CD4-positive, alpha-beta memory T cell (primary cell): ENCODE measurements at places on chromosomes 13 and 19.

DNA sequence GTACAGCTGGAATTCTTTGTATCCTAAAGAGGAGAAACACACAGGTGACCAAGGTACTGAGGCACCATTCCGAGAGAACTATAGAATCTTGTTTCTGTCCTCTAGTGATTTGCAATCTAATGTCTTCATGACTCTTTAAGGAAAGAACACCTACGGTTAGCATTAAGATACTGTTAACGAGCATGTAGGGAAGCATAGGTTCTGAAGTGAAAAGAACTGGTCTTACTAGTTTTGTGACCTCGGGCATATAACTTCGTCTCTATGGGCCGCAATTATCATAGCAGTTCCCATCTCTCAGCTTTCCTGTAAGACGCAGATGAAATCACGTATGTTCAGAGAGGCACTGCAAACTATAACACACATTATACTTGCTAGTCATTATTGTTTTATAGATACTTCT is 193.0 kb upstream of the NBEA start:
- DNase-seq: no peak

DNA sequence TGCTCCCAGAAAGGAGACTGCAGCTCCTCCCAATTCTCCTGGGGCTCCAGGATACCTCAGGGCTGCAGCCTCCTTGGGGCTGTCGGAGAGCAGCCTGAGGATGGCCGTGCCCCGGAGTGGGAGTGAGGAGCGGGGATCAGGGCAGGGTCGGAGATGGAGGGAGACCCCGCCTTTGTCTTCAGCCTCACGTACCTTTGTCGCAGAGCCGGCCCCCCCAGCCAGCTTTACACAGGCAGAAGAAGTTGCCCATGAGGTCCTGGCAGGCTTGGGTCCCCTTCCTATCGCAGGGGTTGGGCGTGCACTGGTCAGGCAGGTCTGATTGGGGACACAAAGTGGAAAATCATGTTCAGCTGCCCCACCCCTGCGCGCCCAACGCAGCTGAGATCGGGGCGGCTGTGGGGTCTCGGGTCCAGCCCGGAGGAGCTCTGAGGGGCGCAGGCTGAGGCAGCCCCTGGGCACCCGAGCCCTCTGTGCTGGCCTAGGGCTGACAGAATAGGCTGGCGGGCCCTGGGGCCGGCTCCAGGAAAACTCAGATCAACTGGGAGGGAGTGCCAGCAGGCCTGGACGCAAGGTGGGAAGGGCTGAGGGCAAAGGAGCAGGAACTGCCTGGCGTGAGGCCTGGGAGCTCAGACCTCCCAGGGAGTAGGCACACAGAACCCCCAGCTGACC is 24.2 kb downstream of the GAS6 start:
- DNase-seq: no peak

- no peak for DNase-seq
These were observed 7.0 kb downstream of the TUBGCP3 start for GRCh38 chr13:112580912-112581311.

DNA sequence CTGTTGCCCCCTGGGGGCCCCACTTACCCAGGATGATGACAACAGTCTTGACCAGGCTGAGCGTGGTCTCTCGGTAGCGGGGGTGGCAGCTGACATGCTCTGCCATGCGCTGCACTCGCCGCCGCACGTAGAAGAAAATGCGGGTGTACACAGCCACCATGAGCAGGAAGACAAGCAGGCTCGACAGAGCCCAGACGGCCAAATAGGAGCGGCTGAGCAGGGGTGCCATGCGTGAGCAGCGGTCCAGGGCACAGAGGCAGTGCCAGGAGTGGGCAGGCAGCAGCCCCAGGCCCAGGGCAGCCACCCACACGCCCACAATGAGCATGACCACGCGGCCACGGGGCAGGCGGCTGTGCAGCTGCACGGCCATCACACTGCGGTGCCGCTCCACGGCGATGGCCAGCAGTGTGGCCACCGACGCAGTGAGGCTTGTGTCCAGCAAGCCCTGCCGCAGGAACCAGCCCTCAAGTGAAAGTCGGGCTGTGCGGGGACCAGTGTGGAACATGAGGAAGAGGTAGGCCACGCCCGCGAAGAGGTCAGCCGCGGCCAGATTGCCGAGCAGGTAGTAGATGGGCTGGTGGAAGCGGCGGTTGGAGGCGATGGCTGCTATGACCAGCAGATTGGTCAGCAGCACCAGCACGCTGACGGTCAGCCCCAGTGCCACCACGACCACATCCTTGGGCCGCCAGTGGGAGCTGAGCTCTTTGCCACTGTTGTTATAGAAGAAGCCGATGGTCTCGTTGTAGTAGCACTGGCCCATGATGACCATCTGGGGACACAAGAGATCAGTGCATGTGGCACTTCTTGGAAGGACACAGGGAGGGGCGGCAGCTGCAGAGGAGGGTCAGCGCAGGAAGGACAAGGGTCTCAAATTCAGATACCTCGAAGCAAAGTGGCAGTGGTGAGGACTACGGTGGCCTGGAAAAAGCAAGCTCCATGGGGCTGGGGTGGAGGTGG is 1.2 kb downstream of the LPAR2 start:
- DNase-seq: no peak

DNA sequence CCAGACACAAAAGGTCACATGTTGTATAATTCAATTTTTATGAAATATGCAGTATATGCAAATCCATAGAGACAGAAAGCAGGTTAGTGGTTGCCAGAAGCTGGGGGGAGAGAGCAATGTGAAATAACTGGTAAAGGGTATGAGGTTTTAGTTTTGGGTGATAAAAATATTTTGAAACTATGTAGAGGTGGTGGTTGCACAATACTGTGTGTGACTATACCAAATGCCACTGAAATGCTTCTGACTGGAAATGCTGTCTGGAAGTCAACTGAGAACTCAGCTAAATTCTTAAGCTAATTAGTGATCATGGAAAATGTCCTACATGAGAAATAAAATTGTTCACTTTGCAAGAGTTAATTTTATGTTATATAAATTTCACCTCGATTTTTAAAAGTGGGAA is 65.3 kb upstream of the RXFP2 start:
- no peak for DNase-seq

- DNase-seq: no peak
These were observed 40.0 kb downstream of the UNC13A start for GRCh38 chr19:17648097-17648660.

DNA sequence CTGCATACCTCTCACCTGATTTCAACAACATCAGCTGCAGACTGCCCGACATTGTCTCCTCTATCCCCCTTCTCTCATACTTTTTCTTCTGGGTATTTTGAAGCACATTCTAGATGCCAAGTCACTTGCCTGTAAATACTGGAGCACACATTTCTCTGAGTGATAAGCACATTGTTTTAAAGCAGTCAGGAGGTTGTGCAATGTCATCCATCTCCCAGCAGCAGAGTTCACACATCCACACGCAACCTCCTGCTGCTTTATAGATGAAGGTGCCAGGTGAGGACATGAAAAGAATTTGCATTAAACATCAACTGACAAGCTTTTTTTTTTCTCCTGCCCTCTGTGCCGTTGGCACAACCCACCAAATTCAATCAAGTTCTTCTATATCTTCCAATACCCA is 5.5 kb downstream of the UPK1A start:
- no peak for DNase-seq

DNA sequence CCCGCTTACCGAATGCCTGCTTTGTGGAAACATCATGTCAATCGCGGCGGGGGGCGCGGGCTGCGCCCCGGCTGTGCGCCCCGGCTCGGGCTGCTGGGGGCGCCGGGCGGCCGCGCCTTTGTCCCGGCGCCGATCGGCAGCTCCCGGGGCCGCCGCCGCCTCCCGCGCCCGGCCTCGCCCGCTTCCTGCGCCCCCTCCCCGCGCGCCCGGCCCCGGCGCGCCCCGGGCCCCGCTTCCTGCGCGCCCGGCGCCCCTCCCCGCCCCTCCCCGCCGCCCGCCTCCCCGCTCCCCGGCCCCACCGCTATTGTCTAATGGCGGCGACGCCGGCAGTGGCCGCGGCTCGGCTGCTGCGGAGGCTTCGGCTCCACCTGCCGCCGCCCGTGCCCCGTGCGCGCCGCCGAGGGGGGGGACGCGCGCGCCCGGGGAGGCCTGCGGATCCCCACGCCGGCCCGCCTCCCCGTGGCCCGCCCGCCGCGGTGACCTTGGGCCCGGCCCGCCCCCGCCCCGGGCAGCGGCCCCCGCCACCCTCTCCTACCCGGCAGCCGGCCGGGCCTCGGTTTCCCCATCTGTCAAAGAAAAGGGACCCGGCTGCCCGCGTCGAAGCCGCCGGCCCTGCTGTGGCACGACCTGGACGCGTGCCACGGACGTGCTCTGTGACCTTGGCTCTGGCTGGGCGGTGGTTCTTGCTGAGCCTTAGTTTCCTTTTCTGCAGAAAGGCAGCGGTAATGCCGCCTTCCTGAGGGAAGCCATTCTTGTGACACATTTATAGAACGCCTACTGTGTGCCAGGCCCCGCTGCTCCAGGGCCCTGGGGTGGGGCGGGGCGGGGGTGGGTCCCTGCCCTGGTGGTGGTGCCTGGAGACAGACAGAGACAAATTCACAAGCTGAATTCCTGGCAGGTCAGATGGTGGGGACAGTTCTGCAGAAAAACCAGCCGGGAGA is at the start of gene TLE5:
Gene TLE5, minus strand, starts transcription at position 331 of the 941 bp plus-strand sequence. Its CDS starts 295 bp downstream, at position 36.
- DNase-seq: peak; percentile 79

DNA sequence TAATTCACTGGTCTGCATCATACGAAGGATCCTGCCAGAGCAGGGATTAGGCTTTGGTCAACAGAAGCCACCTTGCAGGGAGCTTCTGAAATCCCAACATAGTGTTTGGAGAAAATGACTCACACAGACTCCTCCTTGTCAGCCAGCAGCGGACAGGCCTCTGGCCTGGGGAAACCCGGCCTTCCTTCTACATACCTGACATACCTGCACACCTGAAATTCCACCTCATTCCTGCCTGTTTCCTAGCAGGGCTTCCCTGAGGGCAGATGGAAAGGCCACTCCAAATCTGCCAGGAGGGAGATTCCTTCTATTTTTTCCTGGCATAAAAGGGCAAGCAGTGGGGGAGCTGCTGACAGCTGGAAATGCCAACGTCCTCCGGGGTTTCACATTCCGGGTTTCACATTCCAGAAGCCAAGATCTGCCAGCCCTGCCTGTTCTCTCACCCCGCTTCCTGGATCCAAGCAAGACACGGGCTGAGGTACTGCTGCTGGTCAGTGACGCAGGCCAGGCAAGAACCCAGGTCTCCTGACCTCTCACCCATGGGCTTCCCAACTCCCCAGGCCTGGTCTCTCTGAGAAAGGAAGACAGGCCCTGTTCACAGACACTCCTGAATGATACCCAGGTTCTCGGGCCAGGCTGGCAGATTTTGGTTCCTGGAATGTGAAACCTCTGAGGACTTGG is 18.2 kb upstream of the IGFL1 start:
- DNase-seq: no peak

DNA sequence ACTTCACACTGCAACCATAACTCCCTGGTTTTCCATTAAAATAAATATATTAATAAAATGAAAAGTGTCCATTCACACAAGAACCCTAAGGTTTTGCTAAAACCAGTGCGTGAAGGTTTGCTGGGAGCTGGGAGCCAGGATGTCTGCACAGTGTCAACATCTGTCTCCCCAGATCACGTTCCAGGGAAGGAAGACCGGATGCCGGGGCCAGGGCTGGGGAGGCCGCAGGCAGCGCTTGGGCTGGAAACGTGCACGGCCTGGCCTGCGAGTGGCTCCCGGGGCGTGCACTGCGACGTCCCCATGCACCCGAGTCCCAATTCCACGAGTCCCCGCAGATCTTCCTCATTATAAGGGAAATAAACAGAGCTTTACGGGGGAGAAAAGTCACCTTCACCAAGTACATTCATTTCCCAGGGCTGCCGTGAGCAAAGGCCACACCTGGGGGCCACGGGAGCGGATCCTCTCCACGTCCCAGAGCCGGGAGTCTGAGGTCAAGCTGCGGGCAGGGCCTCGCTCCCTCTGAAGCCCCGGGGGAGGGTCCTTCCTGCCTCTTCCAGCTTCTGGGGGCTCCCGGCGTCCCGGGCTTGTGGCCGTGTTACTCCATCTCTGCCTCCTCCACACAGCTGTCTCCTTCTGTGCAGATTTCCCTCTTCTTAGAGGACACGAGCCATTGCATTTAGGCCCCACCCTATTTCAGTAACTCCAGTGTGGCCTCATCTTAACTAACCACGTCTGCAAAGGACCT is 12.8 kb downstream of the SHC2 start:
- no peak for DNase-seq

DNA sequence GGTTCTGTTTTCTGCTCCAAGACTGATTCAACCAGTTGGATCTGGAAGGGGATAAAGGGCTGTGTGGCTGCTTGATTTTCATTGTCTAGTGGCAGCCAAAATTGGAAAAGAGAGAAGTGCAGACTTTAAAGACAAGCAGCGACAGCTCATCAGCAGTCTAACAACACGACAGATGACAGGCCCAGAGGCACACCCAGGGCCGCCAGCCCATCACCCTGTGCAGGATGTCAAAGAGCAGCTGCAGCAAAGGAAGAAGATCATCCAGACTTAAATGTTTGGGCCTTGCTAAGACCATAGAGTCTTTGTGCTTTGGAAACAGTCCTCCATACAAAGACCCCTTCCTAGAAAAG is 421.0 kb upstream of the KLF12 start:
- DNase-seq: no peak

GRCh38 chr19:2653710-2654707 is 48.5 kb downstream of the GNG7 start:
- DNase-seq: no peak

DNA sequence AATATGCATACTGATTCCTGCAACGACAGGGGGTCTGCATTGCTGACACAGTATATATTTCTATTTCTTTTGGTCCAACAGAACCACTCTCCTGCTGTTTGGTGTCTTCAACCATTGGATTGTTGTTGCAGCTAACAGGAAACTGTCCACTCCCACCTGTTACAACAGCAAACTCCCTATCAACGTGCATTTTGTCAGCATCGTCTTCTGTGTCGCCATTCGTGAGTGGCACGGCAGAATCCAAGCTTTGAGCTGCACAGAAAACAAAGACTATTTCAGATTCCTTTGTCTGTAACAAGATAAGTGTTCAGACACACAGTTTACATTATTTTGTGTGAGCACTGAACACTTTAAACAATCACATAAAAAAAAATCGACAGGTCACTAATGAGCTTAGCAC is 31.3 kb downstream of the ANKRD10 start:
- DNase-seq: no peak

GRCh38 chr13:71902676-71903075 is 35.7 kb upstream of the DACH1 start:
- no peak for DNase-seq
